ENCODE measurements at places on chromosomes 7 and 10.

DNA sequence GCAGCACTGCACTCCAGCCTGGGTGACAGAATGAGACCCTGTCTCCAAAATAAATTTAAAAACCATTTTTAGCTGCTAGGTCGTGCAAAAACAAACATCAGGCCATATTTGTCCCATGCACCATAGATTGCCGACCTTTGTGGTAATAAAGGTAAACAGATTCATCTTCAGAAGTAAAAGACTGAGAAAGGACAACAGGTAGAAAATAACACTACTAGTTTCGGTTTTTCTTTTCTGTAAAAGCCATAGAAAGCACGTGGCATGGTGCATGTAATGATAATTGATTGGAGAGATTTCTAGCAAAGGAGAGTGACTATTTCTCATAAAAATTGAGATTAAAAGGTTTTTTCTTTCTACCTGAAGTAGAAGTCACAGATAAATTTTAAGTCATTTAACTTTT, 93.9 kb downstream of the DNAH11 start:
- H3K4me3 ChIP-seq, result no peak overlapping the region
- H3K27me3 ChIP-seq, result no peaks in the 10 kb centered on the region
- H3K27ac ChIP-seq, result no peak overlapping the region
- H3K4me1 ChIP-seq, result no peaks in the 10 kb centered on the region
- H3K36me3 ChIP-seq, result no peaks in the 10 kb centered on the region

- no peaks in the 10 kb centered on the region for H3K4me1 ChIP-seq
- no peaks in the 10 kb centered on the region for H3K36me3 ChIP-seq
- DNase-seq, result no peak
- no peaks in the 10 kb centered on the region for H3K27me3 ChIP-seq
- no peak overlapping the region for H3K27ac ChIP-seq
Observed at GRCh38 chr7:2968176-2968575, 75.5 kb downstream of the CARD11 start.

- H3K27me3 ChIP-seq, result no peaks in the 10 kb centered on the region
- no peak overlapping the region for H3K27ac ChIP-seq
- H3K4me3 ChIP-seq, result no peak overlapping the region
- H3K36me3 ChIP-seq, result no peaks in the 10 kb centered on the region
- DNase-seq, result no peak
Observed at GRCh38 chr10:50882540-50882983, 2.9 kb downstream of the A1CF start.

GRCh38 chr7:22571766-22572165, 71.8 kb upstream of the STEAP1B start:
- no peaks in the 10 kb centered on the region for H3K27me3 ChIP-seq
- no peak for DNase-seq

DNA sequence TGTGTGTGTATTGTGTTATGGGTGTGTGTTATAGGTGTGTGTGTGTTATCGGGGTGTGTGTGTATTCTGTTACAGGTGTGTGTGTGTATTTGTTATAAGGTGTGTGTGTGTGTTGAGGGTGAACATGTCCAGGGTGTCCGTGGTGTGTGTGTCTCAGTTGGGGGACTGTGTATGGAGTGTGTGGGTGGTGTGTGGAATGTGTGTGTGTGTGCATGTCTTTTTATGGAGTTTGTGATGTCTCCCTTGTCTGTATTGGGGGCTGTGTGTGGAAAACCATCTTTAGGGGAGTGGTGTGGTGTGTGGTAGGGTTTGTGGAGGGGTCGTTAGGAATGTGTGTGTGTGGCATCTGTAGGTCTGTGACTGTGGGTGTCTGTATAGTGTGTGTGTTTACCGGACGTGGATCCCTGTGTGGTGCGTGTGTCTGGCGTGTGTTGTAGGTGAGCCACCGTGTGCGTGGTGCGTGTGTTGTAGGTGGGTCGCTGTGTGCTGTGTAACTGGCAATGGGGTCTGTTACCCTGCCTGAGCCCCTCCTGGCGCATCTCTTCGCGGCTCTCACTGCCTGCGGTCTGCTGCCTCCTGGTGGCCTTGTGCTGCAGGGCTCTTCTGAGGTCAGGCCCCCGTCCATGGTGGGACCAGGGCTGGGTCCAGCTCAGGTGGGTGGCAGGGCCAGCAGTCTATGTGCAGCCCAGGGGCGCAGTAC, 61.7 kb downstream of the PALD1 start:
- no peaks in the 10 kb centered on the region for H3K4me1 ChIP-seq
- H3K27me3 ChIP-seq, result no peaks in the 10 kb centered on the region
- no peak overlapping the region for H3K4me3 ChIP-seq
- no peaks in the 10 kb centered on the region for H3K36me3 ChIP-seq

- DNase-seq, result no peak
- no peaks in the 10 kb centered on the region for H3K27me3 ChIP-seq
- no peaks in the 10 kb centered on the region for H3K4me1 ChIP-seq
- no peaks in the 10 kb centered on the region for H3K36me3 ChIP-seq
- H3K27ac ChIP-seq, result no peak overlapping the region
Observed at GRCh38 chr7:151895631-151896031, 18.7 kb upstream of the PRKAG2 start.

GRCh38 chr10:30812018-30812851, 182.7 kb upstream of the LYZL2 start:
- no peak overlapping the region for H3K4me3 ChIP-seq
- no peaks in the 10 kb centered on the region for H3K36me3 ChIP-seq
- DNase-seq, result peak; percentile 19
- peak overlapping the region; percentile 46 for H3K27ac ChIP-seq

DNA sequence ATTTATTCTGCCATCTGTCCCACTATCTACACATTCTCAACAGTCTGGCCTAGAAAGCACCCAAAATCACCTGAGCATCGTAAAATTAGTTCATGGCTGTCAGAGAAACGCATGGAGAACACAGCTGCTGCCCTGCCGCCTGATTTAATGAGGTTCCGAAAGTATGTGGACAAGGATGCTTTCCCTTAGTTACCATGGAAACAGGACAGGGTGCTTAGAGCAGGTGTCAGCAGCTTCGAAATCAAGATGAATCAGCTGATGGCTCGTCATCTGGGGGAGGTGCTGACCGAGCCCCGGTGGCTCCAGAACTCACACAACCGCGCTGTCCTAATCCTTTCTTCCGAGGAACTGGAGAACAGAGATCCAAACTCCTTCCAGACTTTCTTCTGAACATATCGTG, 151.5 kb downstream of the TEX36 start:
- H3K4me1 ChIP-seq, result no peaks in the 10 kb centered on the region
- H3K36me3 ChIP-seq, result no peaks in the 10 kb centered on the region
- no peak for DNase-seq
- no peak overlapping the region for H3K4me3 ChIP-seq

DNA sequence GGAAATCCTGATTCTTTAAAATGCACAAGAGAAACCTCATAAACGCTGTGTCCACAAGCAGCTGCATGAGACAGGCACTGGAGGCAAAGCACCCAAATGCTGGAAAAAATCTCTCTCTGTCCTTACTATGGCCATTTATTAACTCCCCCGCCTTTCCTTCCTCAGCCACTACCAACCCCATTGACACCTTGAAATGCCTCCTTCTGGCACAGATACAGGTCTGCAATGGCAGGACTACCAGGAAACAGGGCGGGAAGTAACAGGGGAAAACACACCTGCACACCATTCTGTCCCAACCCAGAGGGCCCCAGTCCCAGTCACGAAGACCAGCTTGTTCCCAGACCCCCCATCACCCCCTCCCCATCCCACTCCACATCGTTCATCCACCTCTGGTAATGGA, 224.3 kb downstream of the PARD3 start:
- H3K27me3 ChIP-seq, result no peaks in the 10 kb centered on the region
- H3K4me1 ChIP-seq, result no peaks in the 10 kb centered on the region
- H3K4me3 ChIP-seq, result no peak overlapping the region
- H3K27ac ChIP-seq, result no peak overlapping the region
- DNase-seq, result no peak

GRCh38 chr10:128125416-128125943, 743 bp downstream of the MKI67 start:
- H3K27me3 ChIP-seq, result peaks cover 5% of the 10 kb centered on the region
- peak overlapping the region; percentile 37 for H3K4me3 ChIP-seq
- no peaks in the 10 kb centered on the region for H3K36me3 ChIP-seq

DNA sequence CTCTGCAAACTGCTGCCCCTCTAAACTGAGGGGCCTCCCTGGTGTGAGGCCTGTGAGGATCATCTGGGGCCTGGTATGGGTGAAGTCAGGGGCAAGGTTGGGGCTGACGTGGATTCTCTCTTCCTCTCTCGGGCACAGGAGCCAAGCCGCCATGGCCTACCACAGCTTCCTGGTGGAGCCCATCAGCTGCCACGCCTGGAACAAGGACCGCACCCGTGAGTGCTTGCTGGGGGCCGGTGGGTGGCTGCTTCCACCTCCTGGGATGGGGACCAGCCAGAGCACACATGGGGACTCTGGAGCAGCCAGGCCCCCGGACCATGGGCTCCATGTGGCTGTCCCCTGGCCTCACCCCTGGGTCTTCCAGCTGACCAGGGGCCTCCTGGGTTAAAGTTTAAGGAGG, 11.0 kb downstream of the ARPC1B start:
- no peaks in the 10 kb centered on the region for H3K4me1 ChIP-seq
- H3K27ac ChIP-seq, result no peak overlapping the region
- H3K36me3 ChIP-seq, result no peaks in the 10 kb centered on the region
- DNase-seq, result no peak
- no peak overlapping the region for H3K4me3 ChIP-seq

DNA sequence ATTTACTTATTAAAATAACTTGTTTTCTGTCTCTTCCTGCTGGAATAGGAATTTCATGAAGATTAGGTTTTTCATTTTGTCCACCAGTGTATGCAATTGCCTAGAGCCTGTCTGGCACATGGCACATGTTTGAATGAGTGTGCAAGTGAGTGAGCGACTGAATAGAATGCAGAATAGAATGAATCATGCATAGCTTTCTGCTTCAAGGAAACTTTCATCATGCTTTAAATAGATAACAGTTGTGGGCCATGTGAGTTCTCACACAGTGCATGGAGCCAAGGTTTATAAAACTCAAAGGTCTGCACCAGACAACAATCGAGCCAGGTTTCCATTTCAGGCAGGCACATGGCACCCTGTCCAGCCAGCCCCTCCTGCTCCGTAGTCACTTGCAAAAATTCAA, 74.2 kb upstream of the HECW1 start:
- DNase-seq, result no peak
- no peaks in the 10 kb centered on the region for H3K27me3 ChIP-seq
- no peaks in the 10 kb centered on the region for H3K36me3 ChIP-seq

DNA sequence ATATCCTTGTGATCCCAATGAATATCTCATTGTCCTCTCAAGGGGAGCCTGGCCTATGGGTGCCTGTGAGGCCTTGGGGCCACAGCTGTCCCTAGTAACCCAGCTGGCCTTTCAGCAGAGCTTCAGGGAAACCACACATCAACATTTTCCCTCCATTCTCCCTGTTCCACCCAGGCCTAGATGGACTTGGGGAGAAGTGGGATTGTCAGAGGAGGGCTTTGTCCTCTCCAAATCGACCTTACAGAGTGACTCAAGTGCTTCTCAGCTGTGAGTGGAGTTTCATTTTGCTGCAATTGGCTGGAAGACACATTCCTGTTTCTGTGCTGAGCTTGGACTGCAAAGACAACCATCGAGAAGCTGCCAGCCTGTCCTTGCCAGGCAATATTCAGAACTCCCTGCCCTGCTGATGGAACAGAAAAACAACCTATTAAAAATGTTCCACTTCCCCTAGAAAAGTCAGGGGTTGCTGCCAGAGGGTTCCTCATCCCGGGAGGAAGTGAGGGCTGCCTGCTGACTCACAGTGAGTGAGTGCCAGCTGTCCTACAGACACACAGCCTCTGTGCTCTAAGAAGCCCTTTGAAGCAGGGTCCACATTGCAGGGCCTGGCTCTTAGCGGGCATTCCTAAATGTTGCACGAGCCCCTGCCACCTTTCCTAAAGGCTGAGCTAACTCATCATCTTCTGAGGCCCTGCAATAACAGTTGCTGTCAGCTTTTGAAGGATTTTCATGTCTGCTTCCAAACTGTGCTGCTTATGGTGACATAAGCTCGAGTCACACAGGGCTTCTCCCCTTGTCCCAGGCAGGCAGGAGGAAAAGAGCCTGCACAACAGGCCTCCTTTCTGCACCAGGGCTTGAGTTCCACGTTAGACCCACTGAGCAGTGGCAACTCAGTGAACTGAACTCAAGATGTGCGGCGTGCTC, 20.5 kb downstream of the STRA8 start:
- H3K4me1 ChIP-seq, result no peaks in the 10 kb centered on the region
- H3K27me3 ChIP-seq, result no peaks in the 10 kb centered on the region
- peak; percentile 60 for DNase-seq

DNA sequence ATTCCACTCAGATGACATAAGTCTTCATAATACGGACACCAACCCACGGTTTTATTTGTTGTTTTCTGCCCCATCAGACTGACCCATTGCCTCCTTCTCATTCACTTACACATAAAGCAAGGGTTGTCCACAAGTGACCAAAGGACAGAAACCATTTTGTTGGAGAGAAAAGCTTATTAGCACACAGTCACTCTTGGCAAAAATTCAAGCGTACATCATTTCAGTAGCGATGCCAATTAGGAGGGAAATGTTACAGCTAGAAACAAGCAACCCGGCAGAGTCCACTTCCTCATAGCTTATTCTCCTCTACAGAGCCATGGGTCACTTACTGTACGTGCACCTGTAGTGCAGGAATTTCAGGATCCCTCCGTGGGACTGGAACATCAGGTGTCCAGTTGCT, 23.0 kb downstream of the ABLIM1 start:
- H3K4me3 ChIP-seq, result no peak overlapping the region
- peaks cover 8% of the 10 kb centered on the region for H3K27me3 ChIP-seq
- H3K27ac ChIP-seq, result no peak overlapping the region
- no peaks in the 10 kb centered on the region for H3K36me3 ChIP-seq
- H3K4me1 ChIP-seq, result peaks cover 8% of the 10 kb centered on the region

DNA sequence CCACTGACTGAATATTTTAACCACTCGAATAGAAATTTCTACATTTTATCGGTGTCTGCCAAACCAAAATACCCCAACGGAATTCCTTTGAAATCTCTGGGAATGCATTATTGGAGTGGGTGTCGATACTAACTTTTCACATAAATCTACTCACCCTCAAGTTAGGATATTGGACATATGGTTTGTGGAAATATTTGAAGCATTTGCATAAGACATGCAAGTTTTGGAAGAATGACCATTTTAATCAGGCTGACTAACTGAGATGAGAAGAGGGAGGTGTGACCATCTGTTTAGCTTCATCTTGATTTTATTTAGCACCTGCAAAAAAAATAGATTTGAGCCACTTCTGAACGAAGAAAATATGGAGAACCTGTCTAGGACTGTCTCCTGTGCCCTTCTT, 61.2 kb downstream of the KLF6 start:
- no peaks in the 10 kb centered on the region for H3K27me3 ChIP-seq
- H3K27ac ChIP-seq, result no peak overlapping the region
- H3K4me3 ChIP-seq, result no peak overlapping the region
- H3K4me1 ChIP-seq, result no peaks in the 10 kb centered on the region
- no peaks in the 10 kb centered on the region for H3K36me3 ChIP-seq
- no peak for DNase-seq

DNA sequence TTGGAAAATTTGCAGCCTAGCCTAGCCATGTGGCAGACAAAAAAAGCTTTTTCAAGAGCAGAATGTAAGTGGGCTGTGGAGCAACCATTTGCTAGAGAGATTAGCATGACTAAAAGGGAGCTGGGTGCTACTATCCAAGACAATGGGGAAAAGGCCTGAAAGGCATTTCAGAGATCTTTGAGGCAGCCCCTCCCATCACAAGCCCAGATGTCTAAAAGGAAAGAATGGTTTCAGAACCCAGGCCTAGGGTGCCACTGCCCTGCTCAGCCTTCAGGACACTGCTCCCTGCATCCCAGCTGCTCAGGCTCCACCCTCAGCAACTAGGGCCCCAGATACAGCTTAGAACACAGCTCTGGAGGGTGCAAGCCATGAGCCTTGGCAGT, 24.7 kb downstream of the PNLIPRP3 start:
- no peak for DNase-seq
- no peak overlapping the region for H3K4me3 ChIP-seq
- H3K27me3 ChIP-seq, result no peaks in the 10 kb centered on the region
- H3K36me3 ChIP-seq, result no peaks in the 10 kb centered on the region
- H3K27ac ChIP-seq, result no peak overlapping the region
- H3K4me1 ChIP-seq, result no peaks in the 10 kb centered on the region

Measured in prostate gland (tissue), 2 donors.